ENCODE measurements at places on chromosomes 1 and 21.

DNA sequence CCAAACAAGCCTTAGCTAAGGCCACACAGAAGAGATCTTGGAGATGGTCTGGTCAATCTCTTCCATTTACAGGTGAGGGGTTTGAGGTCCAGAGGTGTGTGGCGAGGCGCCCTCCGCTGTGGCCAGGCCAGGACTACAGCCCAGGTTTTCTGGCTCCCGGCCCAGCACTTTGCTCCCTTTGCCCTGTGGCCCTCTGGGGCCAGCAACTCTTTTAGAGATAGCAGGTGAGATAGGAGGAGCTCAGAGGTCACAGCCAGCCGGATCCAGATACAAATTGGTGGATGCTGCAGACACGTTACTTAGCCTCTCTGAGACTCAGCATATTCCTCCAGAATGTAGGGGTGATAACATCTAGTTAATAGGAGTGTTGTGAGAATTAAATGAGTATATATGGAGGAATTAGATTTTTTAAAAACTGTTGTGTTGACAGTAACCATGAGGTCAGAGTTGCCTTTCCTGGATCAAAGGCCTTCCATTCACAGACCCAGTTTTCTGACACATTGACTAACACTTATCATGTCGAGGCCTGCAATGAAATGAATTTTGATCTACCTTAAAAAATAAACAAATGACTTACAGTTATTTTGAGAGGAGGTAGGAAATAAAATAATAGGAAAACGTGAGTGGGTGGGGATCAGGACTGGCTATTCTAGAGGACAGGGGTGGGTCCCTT lies 16.6 kb downstream of the TEX35 start:
- no peak for DNase-seq

- no peak for DNase-seq
Observed at GRCh38 chr1:112083487-112083886, 94.0 kb upstream of the KCND3 start.

DNA sequence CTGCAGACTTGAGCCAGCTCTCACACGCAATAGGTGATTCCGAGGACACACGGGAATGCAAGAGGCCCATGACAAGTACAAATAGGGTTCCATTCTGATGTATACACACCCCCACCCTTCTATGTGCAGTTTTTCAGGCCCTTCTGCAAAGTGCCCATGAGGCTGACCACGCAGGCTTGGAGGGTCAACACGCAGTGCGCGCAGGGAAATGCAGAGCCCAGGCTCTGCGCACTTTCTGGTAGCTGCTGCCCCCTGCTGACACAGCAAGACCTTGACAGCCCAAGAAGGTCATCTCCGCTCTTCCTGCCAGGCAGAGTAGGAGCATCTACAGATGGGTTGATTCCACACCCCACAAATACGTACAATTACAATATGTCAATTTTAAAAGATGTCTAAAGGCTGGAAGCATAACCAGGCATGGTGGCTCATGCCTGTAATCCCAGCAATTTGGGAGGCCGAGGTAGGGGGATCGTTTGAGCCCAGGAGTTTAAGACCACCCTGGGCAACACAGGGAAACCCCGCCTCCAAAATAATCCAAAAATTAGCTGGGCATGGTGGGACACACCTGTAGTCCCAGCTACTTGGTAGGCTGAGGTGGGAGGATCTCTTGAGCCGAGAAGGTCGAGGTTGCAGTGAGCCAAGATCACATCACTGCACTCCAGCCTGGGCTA lies 18.5 kb downstream of the SH3BP5L start:
- peak; percentile 53 for DNase-seq

DNA sequence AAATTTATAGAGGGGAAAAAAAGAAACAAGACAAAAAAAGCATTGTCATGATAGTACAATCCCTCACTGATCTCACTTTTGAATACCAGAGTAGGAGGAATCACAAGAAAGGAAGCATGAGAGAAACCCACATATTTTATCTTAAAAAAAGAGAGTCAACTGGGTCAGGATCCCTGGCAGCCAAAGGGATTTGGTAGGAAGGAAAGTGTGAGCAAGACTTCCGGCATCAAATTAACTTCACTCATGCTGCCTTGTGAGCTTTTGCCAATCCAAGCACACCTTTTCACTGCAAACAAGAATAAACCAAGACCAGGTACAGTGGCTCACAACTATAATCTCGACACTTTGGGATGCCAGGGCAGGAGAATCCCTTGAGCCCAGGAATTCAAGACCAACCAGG lies 53.1 kb downstream of the SLC9C2 start:
- no peak for DNase-seq

- DNase-seq = no peak
Observed at GRCh38 chr21:41843584-41843983, 35.6 kb downstream of the PRDM15 start.

DNA sequence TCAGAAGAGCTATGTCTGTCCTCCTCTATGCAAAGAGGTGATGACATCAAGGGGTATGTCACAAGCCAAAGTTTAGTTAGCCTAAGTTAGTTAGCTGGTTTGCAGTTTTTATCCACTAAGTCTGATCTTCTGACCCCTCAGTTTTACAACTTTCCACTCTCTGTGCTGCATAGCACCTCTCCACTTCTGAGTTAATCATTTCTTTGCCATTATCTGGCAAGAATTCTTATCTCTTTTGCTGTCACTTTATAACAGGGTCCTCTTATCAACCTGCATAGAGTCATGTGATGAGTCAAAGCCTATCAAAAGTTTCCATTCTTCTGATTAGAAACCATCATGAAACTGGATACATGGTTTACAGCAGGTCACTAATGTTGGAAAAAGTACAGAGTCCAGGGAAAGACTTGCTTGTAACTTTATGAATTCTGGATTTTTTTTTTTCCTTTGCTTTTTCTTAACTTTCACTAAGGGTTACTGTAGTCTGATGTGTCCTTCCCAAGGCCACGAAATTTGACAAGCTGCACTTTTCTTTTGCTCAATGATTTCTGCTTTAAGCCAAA lies at the start of gene NR5A2:
TSS of gene NR5A2 (plus strand) at position 447 of the 560 bp plus-strand sequence. CDS start 138 bp downstream, outside the sequence.
- no peak for DNase-seq

- DNase-seq = no peak
Observed at GRCh38 chr1:235910357-235911299, 43.9 kb upstream of the LYST start.

- DNase-seq = no peak
Observed at GRCh38 chr1:157498736-157499090, 53.6 kb downstream of the FCRL5 start.
